NCI-H524 (cell line): ENCODE measurements at places on chromosomes 12 and 14.

- no peak for DNase-seq
Observed at GRCh38 chr12:42728770-42729534, 139.4 kb upstream of the PRICKLE1 start.

GRCh38 chr14:83733670-83734069 is 1796.3 kb upstream of the FLRT2 start:
- peak; percentile 16 for DNase-seq

GRCh38 chr12:18153826-18154225 is 63.8 kb upstream of the RERGL start:
- DNase-seq = no peak

DNA sequence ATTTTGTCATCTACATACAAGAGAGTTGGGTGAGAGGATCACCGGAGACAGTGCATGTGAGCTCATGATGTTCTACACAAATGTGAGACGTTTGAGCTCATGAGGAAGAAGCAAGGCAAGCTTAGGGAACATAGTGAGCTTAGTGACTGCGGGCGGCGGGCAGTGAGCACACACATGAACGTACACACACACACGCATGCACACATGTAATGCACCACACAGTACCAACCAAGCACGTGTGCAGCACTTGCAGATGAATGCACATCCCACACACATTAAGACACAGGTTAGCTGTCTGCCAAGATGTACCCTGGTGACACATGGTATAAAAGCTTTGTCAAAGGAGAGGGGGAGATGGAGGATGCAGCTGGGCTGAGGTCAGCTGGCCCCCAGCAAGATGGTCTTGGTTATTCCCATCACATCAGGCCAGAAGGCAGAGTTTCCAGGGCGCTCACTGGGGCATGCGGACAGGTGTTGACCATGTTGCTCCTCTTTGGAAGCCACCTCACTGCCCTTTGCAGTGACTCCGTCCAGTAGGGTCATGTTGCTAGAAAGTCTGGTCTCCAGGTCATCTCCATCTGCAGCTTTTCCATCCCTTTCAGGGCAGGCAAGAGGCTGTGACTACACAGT is 8.7 kb upstream of the CACNA2D4 start:
- no peak for DNase-seq

DNA sequence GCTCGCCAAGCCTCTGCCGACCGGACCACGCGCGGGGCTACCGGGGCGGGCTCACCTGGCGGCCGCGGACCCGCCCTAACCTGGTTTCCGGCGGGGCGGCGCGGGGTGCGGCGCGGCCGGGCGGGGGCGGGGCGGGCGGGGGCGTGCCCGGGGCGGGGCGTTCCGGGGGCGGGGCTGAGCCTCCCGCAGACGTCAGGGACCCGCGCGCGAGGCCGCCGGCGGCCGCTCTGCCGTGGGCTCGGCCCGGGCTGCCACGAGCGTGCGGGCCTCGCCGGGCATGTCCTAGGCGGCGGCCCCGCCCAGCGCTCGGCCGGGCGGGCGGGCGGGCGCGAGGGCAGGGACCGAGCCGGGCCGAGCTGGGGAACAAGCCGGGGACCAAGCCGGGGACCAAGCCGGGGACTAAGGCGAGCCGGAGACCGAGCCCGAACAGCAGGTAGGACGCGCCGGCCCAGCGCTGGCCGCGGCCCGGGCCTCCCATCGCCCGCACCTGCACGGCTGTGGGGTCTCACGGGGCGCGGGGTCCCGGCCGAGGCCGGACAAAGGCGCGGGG is at the start of gene CEP170B:
Gene CEP170B (plus strand): TSS at position 188 of the 550 bp plus-strand sequence. CDS start 3,183 bp downstream, outside the sequence.
- no peak for DNase-seq

GRCh38 chr12:109772622-109773321 is 59.1 kb downstream of the FAM222A start:
- no peak for DNase-seq

DNA sequence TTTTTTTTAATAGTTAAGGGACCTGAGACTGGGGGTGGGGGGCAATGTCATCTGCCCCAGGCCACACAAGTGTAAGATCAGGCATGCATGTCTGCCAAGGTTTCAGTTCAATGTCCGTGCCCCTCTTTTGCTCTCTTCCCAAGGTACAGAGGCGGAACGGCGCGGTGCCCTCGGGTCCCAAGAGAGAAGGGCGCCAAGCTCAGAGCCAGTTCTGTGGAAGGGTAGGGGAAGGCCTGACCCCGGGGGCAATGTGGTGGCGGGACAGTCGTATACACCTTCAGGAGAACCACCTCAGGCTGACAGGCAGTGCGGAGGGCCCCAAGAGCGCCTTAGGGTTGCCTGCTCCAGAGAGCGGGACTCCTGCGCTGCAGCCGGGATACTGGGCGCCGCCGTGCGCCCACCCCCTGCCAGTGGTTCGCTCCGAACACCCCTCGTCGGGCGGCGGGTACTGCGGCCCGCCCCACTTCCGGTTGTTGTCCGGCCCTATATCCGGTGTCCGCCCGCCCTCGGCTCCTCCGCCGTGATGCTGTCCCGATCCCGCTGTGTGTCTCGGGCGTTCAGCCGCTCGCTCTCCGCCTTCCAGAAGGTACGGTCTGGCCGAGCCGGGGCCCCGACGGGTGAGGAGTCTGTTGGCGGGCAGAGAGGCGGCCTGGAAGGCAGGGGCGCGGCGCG is at the start of gene DLST:
Gene DLST (plus strand): TSS at position 486 of the 672 bp plus-strand sequence. CDS start 38 bp downstream, at position 524.
- DNase-seq = peak; percentile 85

- no peak for DNase-seq
Observed at GRCh38 chr14:71466946-71467345, 465.3 kb upstream of the RGS6 start.

DNA sequence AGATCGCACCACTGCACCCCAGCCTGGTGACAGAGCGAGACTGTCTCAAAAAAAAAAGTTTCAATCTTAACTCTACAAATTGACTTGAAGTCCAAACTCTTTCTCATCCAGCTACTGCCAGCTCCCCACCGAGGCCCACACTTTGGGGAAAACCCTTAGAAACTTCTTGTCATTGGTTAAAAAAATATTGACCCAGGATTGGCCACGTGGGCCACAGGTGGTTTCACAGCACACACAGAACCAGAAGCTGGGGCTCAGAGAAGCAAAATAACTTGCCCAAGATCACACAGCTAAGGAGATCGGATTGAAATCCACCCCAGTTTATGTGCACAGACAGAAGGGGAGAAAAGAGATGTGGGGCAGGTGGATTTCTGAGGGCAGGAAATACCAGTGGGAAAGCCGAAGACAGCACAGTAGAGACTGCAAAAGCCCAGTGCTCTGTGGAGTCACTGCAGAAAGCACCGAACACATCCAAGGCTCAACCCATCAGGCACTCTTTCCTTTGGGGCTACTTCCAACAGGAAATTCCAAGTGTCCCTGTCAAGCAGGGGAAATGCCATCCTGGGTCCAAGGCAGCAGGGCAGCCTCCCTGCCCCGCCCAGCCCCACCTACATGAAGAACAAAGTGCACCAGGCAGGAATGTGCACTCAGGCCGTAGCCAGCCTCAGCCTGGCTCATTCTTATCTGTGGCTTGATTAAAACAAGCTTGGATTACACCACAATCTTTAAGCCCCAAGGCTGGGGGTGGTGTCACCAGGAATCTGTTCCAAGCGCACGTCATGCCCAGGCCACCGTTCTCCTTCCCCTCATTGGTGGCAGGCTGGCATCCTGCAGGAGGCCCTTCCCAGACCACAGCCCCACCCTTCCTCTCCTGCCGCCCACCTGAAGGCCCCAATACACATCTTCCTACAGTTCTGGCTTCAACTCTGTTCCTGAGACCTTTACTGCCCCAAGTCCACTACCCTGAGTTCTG is 72.5 kb downstream of the ITPK1 start:
- no peak for DNase-seq

- DNase-seq = no peak
Observed at GRCh38 chr12:106527356-106527755, 55.4 kb upstream of the RFX4 start.

GRCh38 chr12:113108308-113108707 is 27.3 kb downstream of the RASAL1 start:
- no peak for DNase-seq

- no peak for DNase-seq
Observed at GRCh38 chr14:70833884-70834283, 24.6 kb upstream of the MAP3K9 start.

- DNase-seq = no peak
Observed at GRCh38 chr12:2553388-2554126, 241.2 kb upstream of the FKBP4 start.

DNA sequence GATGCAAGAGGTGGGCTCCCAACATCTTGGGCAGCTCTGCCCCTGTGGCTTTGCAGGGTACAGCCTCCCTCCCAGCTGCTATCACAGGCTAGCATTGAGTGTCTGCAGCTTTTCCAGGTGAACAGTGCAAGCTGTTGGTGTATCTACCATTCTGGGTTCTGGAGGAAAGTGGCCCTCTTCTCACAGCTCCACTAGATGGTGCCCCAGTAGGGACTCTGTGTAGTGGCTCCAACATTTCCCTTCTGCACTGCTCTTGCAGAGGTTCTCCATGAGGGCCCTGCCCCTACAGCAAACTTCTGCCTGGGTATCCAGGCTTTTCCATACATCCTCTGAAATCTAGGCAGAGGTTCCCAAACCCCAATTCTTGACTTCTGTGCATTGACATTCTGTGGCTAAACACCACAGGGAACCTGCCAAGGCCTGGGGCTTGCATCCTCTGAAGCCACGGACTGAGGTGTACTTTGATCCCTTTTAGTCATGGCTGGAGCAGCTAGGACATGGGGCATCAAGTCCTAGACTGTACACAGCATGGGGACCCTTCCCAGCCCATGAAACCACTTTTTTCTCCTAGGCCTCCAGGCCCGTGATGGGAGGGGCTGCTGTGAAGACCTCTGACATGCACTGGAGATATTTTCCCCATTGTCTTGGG is 24.0 kb upstream of the SLC38A1 start:
- DNase-seq = no peak

- DNase-seq = no peak
Observed at GRCh38 chr12:49933796-49934195, 16.7 kb upstream of the AQP2 start.

- no peak for DNase-seq
Observed at GRCh38 chr12:47110718-47111391, 31.1 kb upstream of the AMIGO2 start.

DNA sequence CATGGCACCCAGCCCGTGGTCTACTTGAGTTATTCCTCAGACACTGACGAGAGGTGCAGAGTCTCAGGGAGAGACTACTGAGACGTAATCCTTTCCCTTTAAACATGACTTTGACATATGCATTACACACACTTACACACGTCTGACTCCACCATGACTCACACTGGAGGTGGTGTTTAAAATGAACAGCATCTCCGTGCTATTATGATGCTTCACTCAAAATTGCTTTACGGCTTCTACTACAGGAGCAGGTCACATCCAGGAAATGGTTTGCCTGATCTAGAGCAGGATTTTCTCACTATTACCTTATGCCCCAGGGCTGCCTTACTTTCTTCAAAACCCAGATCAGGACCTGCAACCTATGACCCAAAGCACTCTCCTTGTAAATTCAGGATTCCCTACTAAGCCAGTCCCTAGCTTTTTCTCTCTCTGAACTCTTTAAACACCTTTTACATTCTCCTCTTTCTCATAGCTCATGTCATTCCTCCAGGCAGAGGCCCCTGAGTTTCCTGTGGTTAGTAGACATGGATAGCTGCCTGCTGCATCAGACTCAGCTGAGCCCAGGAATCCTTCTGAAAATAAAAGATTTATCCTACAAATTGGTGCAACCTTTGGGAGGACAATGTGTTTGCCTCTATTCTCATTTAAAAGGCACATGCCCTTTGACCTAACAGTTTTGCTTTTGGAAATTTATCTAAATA is 31.2 kb downstream of the TMCC3 start:
- no peak for DNase-seq

DNA sequence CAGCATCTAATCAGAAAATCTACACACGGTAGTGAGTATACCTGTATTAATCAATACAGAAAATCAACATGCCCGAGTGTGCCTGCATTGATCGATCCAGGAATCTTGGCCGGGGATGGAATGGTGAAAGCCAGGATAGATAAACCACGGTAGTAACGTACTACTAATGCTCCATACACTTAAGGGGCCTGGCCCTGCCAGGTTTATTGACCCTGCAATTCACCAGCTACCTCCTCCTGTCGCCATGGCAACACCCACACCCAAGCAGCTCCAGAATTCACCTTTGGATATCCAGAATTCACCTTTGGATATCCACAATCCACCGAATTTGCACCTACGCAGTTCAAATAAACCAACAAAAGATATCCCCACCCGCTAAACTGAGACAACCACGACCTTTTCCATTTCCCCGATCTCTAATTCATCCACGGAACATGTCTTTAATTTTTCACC is 14.8 kb upstream of the CALM1 start:
- peak; percentile 55 for DNase-seq

DNA sequence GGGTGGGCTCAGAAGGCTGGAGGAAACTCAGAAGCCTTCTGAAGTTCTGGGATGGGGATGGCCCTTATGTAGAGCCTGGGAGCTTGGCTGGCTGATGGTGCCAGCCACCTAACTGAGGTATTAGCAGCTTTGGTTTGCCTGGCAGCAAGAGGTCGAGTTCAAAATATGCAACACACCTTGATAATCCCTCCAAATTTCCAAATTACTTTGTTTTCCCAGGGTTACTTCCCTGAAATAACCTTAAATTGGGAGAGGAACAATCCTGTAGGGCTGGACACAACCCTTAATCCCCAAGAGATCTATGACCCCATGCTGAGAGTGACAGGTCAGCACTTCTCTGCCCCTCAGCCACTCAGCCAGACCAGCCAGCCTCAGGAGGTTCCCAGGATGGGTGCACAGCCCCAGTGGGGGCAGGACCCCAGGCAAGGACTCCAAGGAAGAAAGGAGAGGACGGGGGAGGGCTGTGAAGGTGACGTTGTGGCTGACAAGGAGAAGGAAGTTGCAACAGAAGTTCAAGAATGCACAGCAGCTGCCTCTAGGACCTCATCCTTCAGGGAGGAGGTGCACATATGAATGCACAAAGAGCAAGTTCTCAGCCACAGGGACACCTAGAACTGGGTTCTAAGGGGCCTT is 18.6 kb upstream of the KRT77 start:
- DNase-seq = no peak

DNA sequence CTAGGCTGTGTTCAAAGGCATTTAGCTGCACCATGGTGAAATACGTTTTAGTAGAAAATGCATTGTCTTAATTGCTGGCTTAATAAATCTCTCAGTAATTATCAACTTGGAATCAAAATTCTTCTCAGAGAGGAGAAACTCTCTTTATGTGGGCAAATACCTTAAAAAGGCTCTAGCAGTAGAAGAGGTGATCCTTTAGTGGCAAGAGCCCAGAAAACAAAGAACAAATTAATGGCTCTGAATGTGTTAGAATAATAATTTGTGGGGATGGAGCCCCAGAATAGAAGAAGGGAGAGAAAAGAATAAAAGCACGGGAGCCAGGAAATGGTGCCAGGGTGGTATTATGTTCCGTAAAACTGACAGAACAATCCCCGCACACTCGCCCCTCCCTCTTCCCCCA is 14.8 kb downstream of the TSPAN8 start:
- DNase-seq = no peak

- DNase-seq = no peak
Observed at GRCh38 chr14:59424341-59425071, 40.7 kb downstream of the GPR135 start.

GRCh38 chr12:1796515-1797010 is 23.8 kb upstream of the LRTM2 start:
- DNase-seq = no peak

- peak; percentile 33 for DNase-seq
Observed at GRCh38 chr12:42588524-42589464, 752 bp downstream of the PRICKLE1 start.
